Stimulated activated CD4-positive, alpha-beta T cell treated with anti-CD3 and anti-CD28 coated beads, Interleukin-15, amount 100 ng/mL, for 1 hour (primary cell): ENCODE measurements at places on chromosomes 4 and X.

- DNase-seq, result no peak
Measured at GRCh38 chr4:153950100-153950979, 161.5 kb upstream of the SFRP2 start.

- DNase-seq, result no peak
Measured at GRCh38 chrX:116198235-116198634, 27.7 kb downstream of the AGTR2 start.

DNA sequence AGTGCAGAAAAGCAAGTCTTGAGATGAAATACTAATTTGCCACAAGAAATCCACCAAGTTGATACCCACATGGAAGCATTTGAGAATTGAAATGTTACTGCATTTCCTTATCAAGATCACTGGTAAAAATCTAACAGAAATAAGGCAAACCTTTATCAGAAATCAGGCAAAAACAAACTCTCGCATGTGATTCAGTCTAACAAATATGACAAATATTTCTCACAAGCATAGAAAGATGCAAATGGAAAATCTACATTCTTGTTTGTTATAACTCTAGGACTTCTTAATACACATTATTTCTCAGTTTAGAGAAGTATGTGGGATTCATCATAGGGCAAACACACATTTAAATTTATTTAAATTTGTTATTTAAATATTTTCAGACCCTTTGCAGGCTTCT lies 52.9 kb downstream of the TXK start:
- DNase-seq, result no peak

DNA sequence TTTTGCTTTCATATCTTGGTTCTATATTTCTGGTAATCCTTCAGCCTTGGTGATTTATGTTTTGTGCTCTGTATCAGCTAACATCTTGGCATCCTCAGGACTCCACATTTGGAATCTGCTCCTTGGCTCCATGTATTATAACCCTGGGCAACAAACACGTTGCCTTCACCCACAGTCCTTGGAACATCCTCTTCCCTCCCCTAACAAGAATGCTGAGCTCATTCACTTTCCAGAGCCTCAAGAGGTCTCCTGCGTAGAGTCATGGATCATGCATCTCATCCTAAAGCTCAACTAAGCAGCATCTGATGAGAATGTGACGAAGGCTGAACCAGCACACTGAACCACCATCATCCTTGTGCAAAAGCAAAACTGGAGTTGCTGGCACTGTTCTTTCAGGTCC lies 60.5 kb upstream of the C1GALT1C1 start:
- no peak for DNase-seq

DNA sequence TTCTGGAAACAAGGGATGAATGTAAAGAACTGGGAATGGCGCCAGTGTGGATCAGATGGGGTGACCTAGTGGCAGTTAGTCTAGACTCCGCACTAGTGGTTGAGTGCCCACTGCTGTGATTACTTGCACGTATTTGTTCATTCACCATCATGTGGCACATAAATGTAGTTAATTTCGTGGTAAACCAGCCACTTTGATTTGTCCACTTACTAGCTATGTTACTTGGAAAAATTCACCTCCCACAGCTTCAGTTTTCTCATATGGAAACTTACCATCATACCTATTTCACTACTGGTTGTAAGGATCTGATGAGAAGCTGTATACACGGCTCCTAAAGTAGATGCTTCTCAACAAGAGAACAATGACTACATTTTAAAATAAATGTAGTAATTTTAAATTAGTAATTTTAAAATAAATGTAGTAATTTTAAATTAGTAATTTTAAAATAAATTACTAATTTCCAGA lies 394 bp upstream of the DYNLT3 start:
- DNase-seq, result no peak

- no peak for DNase-seq
Measured at GRCh38 chr4:34112573-34112972, 2131.7 kb downstream of the ARAP2 start.

DNA sequence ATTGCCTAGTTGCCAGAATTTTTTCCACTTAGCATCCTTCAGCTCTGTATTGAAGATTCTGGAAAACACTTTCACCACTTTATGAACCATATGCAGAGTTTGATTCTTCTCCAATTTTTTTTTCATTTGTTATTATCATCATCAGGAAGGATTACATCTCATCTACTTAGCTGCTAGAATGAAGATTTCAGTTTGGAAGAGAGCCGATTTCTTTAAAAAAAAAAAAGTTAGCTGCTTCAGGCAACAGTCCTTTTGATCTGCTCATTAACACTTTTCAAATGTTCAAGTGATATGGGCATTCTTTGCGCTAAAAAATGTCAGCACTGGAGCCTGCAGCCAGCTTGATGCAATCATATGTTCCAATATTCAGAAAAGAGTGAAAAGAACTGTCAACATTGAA lies 76.2 kb downstream of the ANTXR2 start:
- no peak for DNase-seq

DNA sequence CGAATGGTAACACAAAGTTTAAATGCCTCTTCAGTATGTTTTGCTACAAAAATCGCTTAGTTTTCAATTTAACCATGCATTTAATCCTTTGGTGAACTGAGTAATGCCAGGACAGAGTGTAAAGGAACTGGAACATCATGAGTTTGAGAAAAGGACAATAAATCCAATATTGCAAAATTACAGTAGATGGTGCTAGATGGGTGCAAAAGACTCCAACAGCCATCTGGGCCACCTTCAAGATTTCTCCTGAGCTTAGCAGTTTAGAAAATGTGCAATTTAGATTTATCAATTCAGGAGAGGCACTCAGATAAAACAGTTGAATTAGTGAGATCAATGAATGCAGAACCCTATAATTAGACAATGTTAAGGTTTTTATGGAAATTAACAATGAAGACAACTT lies 33.2 kb upstream of the MID1IP1 start:
- DNase-seq, result no peak

- DNase-seq, result no peak
Measured at GRCh38 chrX:13147147-13147546, 102.7 kb upstream of the FAM9C start.

- no peak for DNase-seq
Measured at GRCh38 chr4:149145803-149146202, 669.8 kb downstream of the IQCM start.

GRCh38 chr4:90007494-90008167 lies 113.0 kb downstream of the MMRN1 start:
- no peak for DNase-seq

- DNase-seq, result no peak
Measured at GRCh38 chrX:74423289-74423998, 2.2 kb downstream of the SLC16A2 start.

- DNase-seq, result no peak
Measured at GRCh38 chr4:98319021-98319420, 57.8 kb downstream of the RAP1GDS1 start.

DNA sequence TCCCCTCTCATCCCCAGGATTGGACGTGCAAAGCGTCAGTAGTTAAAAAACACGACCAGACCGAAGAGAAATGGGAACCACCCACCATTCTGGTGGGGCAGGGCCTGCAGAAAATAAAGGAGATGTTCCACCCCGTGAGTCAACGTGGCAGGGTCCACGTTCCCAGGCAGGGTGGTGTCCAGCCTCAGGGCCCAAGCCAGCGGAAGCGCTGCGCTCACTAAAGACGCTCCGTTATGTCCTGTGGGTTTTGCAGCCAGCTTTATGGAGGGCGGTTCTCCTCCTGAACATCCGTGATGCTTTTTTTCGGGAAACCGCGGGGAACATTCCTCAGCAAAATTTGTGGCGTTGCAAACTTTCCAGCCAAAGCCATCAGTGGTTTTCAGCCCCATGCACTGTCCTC lies 93.4 kb upstream of the SHOX start:
- DNase-seq, result no peak

- DNase-seq, result no peak
Measured at GRCh38 chr4:141036786-141037185, 96.5 kb downstream of the RNF150 start.

- no peak for DNase-seq
Measured at GRCh38 chrX:41723826-41724225, at the start of gene GPR82. Gene GPR82 (plus strand): TSS chrX:41724181. CDS start chrX:41727027, 2,846 bp downstream.

DNA sequence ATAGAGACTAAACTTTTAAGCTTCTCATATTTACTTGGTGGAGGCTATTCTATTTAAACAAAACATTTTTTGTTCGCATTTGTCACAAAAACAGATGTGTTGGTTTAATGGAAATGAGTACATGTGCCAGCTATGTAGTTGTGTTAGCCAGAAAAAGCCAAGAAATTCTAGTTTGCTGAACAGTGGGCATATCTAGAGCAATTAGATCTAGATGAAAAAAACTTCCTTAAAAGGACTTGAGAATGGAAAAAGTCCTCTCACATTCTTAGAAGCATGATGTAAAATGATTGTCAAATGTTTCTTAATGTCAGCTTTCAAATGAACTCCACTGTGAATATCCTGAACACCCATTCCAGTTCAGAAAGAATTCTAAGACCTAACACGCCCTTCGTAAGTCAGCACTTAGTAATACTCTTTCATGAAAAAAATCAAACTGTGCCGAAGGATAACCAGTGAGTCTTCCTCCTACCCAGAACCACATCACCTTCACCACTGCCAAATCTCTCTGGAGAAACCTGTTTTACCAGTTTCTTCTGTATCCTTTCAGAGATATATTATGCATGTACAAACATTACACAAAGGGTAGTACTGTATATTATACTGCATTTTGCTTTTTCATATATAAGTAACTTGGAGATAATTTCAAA lies 28.2 kb downstream of the PHKA1 start:
- no peak for DNase-seq

DNA sequence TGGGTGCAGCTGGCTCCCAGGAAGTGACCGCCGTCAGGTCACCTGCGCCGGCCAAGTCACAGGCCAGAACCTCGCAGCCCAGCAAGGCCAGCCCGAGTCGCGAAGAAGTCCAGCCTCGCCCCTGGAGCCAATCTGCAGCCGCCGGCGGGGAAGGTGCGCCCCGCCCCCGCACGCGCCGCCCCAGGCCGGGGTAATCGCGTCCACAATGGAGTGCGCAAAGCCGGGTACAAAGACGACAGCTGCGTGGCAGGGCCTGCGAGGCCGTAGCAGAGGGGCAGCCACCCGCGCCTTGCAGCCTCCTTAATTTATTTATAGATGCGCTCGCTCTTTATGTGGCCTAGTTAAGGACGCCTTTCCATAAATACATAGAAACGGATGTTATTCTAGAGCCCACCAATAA lies 139.4 kb upstream of the CPEB2 start:
- DNase-seq, result no peak

DNA sequence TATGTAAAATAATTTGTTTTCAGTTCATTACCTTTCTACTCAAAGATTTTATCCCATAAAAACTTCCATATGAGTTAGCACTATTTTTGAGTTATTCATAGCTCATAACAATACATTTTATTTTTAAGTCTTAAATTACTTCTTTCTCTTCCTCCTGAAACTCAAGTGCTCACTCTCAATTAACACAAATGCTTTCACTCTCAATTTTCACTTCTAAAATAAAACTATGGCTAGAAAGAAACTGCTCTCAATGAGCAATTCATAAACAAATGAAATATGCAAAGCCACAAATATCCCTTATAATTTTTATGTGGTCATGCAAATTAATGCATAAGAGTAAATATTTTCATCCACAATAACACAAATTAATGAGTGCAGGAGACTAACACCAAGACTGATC lies 38.8 kb downstream of the MAML3 start:
- DNase-seq, result no peak

- DNase-seq, result no peak
Measured at GRCh38 chr4:69832326-69833030, 27.5 kb downstream of the SULT1E1 start.

- no peak for DNase-seq
Measured at GRCh38 chr4:145840162-145840768, 98.4 kb downstream of the ZNF827 start.

DNA sequence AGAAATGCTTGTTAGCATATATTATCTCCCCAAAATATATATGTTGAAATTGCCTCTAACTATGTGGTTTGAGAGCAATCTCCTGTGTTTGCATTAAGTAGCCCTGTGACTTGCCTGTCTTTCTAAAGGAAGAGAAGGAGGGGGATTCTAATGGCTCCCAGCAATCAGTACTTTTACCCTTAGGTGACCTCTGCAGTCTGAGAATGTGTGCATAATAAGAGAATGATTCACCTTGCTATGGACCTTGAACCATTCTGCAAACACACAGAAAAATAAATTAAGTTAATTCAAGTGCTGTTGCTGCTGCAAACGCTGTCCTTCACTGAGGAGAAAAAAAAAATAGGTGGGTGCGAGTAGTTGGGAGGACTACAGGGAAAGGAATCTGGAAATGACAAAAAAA lies 322.2 kb downstream of the IQCM start:
- DNase-seq, result no peak

GRCh38 chr4:3369781-3370674 lies 71.7 kb upstream of the HGFAC start:
- no peak for DNase-seq

- DNase-seq, result no peak
Measured at GRCh38 chr4:9898596-9899305, 117.3 kb downstream of the DRD5 start.

DNA sequence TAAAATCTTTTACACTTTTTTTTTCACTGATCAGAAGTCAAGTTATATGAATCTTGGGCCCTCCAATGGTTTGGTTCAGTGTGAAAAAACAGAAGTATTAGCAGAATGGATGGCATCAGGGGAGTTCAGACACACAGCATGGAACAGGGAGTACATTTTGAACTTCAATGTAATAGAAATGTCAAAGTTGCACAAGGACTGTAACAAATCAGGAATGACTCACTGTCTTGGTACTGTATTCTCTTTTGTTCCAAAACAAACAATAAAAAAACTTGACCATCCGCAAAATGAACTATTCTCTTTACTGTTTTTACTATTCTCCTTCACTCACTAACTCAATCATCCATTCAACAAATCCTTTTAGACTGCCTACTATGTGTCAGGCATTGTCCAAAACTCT lies 401.0 kb downstream of the FSTL5 start:
- DNase-seq, result no peak

DNA sequence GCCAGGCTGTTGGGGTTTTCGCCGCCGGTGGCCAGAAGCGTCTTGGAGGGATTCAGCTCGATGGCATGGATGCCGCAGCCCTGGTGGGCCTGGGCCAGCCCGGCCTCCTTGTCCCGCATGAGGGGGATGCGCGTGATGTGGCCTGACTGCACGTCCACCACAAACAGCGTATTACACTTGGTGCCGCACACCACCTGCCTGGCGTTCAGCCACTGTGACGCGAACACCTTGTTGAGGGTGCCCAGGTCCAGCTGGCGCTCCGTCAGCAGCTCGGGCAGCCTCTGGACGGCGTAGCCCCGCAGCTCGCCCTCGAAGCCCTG lies 728 bp downstream of the DCAF12L2 start:
- no peak for DNase-seq

DNA sequence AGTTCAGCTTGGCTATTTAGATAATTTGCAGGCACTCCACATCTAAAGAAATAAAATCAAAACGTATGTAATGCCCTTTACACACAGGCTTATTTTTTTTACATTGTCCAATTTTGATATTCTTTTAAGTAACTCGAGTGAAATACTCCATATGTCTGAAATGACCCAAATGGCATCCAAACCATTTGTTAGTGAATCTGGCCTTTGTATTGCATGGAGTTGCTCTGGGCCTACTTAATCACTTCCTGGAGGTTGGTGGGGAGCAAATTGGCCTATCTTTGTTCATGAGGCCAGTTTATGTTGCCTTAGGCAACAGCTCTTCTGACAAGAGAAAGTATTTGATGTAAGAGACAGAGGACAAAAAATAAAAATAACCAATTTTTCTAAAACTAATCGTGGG lies 47.6 kb upstream of the TMEM131L start:
- DNase-seq, result no peak
